ENCODE measurements at places on chromosomes 2 and 18.

DNA sequence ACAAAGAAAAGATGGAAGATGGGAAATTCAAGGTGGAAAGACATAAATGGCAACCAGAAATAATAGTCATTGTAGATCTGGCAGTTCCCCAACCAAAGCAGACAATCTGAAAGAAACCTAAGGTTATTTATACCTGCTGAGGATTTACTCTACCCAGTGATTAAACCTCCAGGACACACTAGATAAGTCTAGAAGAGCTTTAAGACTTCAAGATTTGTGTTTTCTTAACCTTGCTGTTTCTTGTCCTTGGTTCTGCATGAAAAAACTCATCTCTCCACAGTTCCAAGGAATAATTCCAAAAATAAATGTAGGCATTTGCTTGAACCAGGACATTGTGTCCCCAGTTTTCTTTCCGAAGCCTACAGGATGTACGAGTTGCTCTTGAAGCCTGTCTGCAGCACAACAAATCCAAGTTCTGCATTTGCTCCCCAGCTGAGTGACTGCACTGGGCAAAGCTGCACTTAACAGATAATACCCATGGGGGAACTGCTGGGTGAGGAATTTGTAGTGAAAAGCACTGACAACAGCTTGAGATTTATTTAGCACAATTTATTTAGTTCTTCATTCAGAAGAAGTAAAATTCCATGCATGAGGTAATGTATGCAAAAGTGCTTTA is 19.8 kb downstream of the DTNA start:
- DNase-seq = no peak

- DNase-seq = no peak
These were observed 62.0 kb upstream of the POMC start for GRCh38 chr2:25230198-25230947.

- no peak for DNase-seq
These were observed 101.8 kb downstream of the MRPS9 start for GRCh38 chr2:105139556-105140239.

- DNase-seq = no peak
These were observed 27.3 kb downstream of the TIMM21 start for GRCh38 chr18:74175658-74176057.

DNA sequence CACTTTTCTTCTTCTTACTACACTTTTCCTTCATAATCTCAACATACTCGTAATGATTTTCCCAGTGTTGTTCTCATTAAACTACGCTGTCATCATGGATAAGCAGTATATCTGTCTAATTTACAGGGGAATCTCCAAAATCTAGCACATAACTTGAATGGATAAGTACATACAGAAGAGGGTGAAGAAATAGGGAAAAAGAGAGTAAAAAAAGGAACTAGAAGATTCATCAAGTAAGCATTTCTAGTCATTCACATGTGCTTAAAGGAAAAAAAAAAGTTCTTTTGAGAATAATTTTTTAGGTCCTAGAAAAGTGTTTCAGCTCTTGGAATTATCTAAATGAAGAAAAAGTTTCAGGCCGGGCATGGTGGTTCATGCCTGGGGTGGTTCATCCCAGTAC is 51.6 kb downstream of the SRBD1 start:
- DNase-seq = no peak

DNA sequence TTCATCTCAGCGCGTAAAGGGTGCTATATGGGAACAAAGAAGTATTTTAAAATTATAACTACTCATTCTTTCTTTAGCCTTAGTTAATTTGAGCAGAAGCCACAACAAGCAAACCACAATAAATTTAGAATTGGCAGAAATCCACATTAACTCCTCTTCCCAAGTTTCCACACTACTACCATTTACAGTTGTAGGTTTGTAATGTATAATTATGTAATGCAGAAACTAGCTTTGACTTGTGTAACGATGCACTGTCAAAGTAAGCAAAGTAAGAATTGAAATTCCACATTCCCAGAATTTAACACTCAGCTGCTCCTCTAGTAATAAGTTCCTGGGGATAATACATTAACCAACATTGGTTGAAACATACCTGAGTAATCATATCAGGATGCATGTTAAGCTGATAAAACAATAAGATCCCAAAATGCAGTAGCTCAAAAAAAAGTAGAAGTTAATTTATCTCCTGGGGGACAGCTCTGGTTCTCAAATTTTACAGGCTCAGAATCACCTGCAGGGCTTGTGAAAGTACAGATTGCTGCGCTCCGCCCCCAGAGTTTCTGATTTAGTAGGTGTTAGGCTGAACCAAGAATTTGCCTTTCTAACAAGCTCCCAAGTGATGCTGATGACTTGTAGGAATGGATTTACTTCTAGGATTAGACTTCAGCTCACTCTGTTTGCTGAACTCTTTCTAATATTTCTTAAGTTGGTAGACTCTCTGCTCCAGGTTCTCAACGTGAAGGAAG is 9.9 kb downstream of the GRP start:
- DNase-seq = no peak

GRCh38 chr2:236629961-236630872 is 60.6 kb downstream of the ACKR3 start:
- DNase-seq = no peak

DNA sequence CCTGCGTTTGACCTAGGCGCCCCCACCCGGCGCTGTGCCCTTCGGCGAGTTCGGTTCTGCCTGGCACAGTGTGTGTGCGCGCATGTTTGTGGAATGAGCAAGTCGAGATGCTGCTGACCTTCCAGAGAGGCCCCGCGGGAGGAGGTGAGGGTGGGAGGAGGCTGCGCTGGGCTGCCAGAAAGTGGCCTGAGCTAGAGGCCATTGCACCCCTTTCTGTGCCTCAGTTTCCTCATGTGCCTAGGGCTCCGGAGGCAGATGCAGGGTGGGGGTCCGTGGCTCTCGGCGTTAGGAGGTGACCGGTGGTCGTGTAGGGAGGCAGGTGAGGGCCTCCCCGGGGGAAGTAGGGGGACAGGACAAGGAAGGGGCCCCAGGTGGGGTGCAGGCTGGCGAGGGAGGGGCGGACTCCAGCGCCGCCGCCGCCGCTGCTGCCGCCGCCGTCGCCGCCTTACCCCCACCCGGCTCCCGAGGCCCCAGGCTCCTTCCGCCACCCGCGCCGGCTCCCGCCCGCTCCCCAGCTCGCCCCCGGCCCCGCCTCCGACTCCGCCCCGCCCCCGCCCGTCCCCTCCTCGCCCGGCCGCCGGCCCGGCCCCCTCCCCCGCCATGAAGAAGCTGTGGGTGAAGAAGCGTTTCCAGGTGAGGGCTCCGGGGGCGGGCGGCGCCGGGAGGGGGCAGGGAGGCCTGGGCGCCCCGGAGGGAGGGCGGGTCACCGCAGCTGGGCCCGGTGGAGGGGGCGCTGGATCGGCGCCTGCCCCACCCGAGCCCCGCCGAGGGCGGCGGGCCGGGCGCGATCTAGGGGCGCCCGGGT is 7.0 kb downstream of the SPEG start:
- DNase-seq = peak; percentile 63

- DNase-seq = no peak
These were observed 58.2 kb downstream of the KIAA1328 start for GRCh38 chr18:36887114-36887513.

- DNase-seq = no peak
These were observed 199.5 kb downstream of the SETBP1 start for GRCh38 chr18:44880170-44880569.

DNA sequence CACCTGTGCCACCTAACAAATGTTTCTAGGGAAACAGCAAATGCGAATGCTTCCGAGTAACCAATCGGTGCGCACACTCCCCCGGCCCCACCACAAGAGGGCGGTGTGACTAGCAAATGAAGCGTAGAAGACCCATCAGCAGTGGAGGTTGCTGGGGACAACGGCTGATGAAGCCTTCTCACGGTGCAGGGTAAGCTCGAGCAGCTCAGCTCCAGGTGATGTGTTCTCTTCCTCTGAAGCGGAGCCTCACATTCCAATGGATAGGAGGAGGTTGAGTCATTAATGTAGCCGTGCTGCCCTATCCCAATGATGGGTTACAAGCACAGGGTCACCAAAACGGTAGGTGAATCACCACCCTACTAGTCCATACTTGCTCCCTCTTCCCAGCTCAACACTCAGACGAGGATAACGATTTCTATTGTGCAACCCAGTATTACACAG is 127.6 kb upstream of the TWIST2 start:
- peak; percentile 8 for DNase-seq

DNA sequence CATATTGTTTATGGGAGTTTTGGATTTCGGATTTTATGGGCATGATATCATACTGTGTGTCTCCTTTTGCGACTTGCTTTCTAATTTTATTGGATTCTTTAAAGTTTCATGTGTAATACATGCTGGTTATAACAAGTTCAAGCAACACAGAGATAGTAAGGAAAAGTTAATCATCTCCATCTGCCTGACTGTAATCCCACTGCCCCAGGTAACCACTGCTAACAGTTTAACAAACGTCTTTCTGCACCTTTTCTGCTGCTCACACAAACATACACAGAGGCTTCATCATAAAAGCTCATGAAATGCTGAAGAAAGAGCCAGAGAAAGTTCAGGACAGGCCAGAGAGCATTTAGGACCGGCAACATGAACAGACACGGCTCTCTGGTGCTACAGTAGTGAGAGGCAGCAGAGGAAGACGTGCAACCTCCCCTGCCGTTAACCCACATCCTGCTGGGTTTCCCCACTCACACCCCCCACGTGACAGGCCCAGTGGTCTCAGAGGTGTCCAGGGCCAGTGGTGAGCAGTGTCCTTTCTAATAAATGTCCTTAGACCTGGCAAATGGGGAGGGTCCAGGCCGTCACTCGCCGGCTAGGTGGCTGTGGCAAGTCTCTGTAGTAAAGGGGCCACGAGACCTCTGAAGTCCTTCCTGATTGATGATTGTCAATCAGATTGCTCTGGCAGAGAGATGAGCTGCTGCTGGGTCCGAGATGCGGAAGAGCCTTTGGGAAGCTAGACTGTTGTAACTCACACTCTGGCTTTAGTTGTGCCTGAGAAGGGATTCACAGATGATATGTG is 43.0 kb upstream of the SLC1A4 start:
- DNase-seq = peak; percentile 24

- DNase-seq = no peak
These were observed 44.9 kb downstream of the STK25 start for GRCh38 chr2:241463276-241464135.
